Activated naive CD4-positive, alpha-beta T cell treated with anti-CD3 and anti-CD28 coated beads, Interleukin-2, amount 50 U/mL, for 72 hours (primary cell): ENCODE measurements at places on chromosomes 13 and 19. TPM values are rescaled to one million over a fixed set of nuclear protein-coding genes. Genes with fewer than 3 reads are reported as not detected.

CAB39L gene
- 5.2 TPM for total RNA-seq

- DNase-seq = peak; percentile 67
These were observed 14.8 kb upstream of the GPI start for GRCh38 chr19:34350161-34350561.

GRCh38 chr13:30835442-30835841 is 70.6 kb upstream of the MEDAG start:
- DNase-seq = no peak

DNA sequence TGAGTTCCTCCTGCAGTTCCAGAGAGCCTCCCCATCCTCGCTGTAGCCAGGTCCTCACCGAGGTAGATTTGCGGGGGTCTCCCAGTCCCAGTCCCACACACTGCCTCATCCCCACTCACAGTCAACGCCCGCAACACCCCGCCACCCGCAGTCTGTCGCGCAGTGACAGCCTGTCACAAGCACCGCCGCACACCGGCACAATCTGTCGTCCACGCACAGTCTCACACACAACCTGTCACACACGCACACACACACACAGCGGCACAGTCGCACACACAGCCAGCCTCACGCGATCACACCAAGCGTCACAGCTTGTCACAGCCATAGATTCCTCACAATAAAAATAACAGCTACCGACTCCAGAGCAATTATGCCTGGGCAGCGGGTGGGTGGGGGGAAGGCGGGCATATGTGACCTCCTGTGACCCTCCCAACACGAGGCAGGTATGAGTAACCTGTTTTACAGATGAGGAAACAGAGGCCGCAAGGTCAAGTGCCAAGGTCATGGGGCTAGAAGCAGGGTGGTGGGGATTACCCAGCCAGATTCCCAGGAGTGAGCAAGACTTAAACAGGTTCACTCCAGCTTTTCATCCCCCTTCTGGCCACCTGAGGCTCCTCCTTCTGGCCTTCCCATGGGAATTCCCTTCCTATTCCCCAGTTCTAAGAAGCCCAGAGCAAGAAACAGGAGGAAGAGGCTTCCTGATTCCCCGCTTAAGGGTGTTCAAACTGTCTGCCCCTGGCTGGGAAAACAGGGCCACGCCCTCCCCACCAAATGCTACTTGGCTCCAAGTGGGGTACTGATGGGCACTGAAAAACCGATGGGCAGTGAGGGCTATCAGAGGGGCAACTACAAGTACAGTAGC is 13.9 kb downstream of the NFIX start:
- no peak for DNase-seq

- DNase-seq = no peak
These were observed 13.2 kb downstream of the KLK5 start for GRCh38 chr19:50939596-50939995.

CYP2A6 gene
- total RNA-seq = not detected

PPFIA3 gene
- total RNA-seq = 11.3 TPM

GRCh38 chr13:50589651-50590054 is 253.8 kb downstream of the DLEU7 start:
- DNase-seq = no peak

GRCh38 chr13:106586648-106587166 is 18.8 kb upstream of the ARGLU1 start:
- DNase-seq = no peak

DNA sequence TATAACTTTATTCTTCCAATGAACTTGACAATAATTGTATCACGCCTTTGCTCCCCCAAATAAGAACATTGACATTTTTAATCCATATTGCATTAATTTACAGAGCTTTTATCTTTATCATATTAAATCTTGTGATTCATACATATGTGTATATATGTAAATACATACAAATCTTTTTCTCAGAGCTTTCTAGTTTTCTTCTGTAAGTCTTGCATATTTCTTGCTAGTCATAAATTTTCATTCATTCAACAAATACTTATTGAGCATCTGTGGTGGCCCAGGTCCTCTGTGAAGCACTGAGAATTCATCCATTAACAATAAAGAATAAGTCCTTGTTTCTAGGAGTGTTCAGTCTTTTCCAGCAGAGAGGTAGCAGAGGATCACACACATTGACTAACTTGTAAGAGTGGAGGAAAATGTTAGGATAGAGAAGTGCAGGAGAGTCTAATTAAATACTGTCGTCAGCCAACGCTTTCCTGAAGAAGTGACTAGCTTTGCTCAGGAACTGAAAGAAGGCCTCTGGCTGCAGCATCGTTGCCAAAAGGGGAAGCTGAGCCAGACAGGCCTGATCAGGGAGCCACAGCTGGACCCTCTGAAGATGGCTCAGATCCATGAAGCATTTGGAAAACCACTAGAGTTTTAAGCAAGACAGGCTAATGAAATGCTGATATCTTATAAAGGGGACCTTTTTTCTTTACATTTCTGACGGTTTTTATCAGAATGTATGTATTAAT is 38.6 kb upstream of the LAMP1 start:
- no peak for DNase-seq

C2CD4C gene
- not detected for total RNA-seq

DNA sequence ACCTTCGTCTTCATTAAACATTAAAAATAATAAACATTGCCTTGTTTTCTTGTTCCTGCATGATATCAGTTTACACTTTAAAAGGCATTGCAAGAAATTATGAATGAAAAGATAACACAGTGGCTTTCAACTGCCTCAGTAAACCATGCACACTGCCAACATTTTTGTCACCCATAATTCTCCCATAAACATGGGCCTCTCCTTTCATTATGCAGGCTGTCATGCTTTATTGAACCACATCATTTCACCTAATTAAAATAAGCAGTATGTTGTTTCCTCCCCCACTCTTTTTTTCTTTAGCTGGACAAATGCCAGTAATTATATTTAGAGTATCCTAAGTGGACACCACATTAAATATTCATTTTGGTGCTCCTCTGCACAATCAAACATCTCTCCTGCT is 1566.5 kb upstream of the SLC10A2 start:
- no peak for DNase-seq
